ENCODE measurements at places on chromosomes 12 and 14.

DNA sequence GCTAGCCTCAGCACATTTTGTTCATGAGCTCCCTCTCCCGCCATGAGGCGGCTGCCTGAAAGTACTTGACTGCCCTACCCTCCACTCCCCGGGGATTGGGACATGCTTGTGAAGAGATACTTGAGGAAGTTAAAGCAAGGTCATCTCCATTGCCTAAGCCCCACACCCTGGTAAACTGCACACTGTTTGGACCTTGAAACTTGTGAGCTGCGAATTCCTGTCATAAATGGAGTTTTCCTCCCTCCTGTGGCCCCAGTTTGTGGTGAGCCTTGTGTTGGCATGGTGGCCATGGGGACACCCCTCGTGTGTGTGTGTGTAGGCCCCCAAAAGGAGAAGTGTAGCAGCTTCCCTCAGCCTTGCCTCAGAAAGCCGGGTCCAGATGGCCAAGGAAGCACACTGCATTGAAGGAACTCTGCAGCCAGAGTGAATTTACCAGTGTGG lies 395.5 kb downstream of the ZFP36L1 start:
- DNase-seq, result no peak

DNA sequence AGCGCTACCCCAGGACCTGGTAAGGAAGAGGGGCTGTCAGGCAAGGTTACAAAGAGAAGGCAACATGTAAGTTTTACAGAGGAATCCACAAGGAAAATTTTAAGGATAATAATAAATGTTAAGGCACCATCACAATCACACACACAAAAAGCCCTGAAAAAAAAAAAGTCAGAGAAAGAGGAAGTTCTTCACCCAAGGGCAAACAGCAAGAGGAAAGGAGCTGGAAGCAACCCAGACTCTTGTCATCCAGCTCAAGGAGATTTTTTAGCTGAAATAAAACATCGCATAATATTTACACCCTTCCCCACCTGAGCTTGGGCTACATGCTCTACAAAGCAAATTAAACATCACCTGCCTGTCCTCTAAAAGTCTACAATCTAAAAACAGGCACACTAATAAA lies 9.5 kb downstream of the SPTB start:
- DNase-seq, result no peak

GRCh38 chr12:101287357-101287756 lies 7.5 kb downstream of the UTP20 start:
- DNase-seq, result no peak

- no peak for DNase-seq
These were observed 92.1 kb upstream of the OTX2 start for GRCh38 chr14:56902385-56902784.

DNA sequence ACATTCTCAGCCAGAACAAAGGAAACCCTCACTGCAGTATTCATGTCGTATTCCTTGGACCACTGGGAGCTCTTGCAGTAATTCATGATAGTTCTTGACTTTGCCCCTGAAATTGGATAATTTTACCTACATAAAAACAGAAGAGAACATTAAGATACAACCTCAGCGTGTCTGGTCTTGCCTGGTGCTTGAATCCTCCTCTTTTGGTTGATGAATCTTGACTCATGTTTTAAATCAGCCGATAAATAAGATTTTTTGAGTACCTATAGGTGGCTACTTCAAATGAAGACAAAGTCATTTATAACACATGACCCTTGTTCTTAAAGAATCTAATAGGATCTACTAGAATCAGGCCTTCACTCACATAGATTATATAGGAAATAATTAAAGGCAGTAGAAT lies 221.0 kb downstream of the PTPRO start:
- DNase-seq, result no peak

DNA sequence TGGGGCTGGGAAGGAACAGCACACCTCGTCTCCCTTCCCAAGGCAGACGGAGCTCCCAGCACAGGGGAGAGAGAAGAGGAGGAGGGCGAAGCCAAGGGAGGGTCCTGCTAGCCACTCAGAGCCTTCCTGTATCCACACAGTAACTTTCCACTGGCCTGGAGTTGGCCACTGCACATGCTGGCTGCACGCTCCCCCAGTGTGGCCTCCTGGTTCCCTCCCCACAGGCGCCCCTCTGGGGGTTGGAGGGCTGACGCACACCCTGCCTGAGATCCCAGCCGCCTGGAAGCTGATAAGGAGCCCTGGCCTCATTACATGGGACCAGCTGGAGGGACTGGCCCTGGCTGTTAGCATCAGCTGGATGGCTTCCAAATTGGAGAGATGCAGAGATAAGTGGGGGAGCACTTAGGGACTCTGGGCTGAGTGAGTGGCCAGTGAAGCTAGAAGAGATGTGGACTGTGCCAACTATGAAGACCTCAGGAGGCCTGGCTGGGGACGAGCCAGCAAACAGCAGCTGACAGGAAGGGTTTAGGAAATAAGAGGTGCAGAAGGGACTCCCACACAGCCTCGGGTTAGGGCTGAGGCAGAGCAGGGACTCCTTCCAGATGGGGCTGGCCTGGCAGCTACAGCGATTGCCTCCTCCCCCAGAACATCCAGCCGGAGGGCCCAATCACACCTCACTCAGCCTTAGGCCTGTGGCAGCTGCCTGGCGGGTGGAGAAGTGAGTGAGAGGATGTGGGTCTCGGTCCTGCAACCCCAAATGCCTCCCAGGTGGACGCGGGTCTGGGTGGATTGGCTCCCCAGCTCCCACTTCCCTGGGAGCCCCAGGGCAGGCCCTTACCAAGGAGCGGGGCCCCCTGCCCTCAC lies 26.3 kb upstream of the BCDIN3D start:
- DNase-seq, result no peak

DNA sequence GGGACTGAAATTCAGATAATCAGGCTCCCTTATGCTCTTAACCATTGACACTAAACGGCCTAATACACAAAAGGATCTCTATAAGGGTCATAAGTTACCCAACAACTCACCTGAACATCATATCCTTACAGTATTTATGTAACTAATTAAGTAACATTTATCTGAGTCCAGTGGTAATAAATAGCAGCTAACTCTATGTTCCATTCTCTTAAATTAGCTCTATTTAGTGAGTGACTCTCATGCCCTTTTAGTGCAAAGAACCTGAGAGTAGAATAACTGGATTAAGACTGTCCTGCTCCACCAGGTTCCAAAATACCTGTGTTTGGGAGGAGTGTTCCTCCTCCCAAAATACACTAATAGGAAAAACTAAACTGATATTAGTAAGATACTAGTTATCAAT lies 9.8 kb downstream of the SCAF11 start:
- DNase-seq, result no peak

GRCh38 chr14:52259434-52259833 lies 8.1 kb upstream of the PTGDR start:
- DNase-seq, result no peak

GRCh38 chr12:2624543-2625288 lies 170.1 kb upstream of the FKBP4 start:
- no peak for DNase-seq

DNA sequence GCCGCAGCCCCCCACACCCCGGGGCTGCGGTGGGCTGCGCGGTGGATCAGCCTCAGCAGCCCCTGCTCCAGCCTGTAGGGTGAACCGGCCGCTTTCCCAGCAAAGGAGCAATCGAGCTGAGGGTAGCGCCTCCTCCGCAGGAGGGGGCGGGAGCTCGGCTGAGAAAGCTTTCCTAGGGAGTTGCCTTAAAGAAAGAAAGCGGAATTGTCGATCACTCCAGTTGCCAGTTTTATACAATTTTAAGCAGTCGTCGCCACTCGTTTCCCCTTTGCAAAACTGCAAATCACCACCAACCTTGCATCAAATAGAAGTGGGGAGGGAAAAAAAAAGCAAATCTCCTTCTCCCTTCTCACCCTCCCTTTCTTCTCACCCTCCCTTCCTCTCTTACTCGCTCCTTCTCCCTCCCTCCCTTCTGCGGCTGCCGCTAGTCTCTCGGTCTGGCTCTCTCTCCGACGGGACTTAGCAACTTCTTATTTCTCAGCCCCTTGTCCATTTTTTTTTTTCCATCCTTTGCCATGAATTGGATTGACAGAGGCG lies at the start of gene PDE3A:
Gene PDE3A, plus strand, starts transcription at position 424 of the 537 bp plus-strand sequence. CDS start 748 bp downstream, outside the sequence.
- no peak for DNase-seq

DNA sequence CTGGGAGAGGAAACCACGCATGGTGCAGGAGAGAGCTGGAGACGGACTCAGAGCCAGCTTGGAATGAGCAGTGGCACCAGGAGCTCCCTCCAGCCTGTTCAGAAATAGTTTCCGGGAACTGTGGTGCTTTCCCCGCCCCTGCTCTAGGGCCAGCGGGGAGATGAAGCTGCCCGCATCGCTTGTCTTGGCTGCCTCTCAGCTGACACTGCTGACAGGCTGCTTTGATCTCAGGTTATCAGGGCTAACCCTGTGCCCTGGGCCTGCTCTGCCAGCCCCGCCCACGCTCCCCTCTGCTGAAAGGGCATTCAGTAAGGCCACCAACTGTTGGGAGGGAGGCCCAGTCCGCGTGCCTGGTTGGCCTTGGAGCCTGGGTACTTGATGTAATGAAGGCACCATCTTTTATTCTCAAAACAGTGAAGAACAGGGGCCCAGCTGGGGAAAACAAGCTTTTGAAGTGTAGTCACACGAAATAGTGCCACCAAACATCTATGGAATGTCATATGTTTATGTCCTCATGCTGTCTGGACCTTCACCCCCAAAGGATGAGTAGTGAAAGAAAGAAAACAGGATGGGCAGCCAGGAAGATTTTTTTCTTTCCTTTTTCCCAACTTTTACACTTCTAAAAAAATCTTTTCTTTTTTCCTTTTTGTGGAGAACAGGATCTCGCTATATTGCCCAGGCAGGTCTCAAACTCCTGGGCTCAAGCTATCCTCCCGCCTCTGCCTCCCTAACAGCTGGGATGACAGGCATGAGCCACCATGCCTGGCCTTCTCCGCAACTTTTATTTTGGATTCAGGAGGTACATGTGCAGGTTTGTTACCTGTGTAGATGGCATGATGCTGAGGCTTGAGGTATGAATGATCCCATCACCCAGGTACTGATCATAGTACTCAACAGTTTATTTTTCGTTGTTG lies 115.9 kb upstream of the TBX3 start:
- DNase-seq, result no peak

- no peak for DNase-seq
These were observed 27.0 kb downstream of the IL26 start for GRCh38 chr12:68198507-68199086.
